ENCODE measurements at places on chromosomes 5 and 9.

DNA sequence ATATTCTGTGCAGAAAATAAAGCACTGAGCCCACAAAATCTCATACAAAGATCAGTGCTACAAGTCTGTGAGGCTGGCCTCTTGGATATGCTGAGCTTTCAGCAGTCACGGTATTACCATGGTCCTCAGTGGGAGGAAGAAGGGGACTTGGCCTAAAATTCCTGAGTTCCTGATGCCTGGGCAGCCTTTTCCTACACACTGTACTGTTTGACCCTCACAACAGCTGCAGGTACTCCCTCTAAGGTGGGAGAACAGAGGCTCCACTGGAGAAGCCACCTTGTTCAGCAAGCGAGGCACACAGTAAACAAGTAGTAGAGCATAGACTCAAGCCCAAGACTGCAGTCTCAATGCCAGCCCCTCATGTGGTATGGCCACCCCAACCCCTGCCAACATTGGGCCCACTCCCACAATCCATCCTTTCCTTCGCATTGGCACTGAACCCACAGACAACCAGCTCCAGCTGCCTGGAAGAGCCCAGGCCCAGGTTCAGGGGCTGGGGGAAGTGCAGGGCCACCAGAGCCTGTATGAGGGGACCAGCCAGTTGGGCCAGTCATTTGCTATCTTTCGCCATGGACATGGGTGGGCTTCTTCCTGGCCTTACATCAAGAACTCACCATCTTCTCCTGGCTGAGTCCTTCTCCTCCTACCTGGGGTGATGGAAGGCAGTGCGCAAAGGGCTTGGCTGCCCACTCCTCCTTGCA is 14.3 kb downstream of the ACSL6 start:
- peaks cover 13% of the 10 kb centered on the region for H3K4me1 ChIP-seq
- H3K4me3 ChIP-seq = no peak overlapping the region
- H3K27me3 ChIP-seq = no peaks in the 10 kb centered on the region
- DNase-seq = no peak
- H3K36me3 ChIP-seq = no peaks in the 10 kb centered on the region
- H3K27ac ChIP-seq = no peak overlapping the region

GRCh38 chr5:135248801-135249231 is 150.2 kb downstream of the MACROH2A1 start:
- H3K4me1 ChIP-seq = no peaks in the 10 kb centered on the region
- H3K4me3 ChIP-seq = no peak overlapping the region
- DNase-seq = no peak
- no peaks in the 10 kb centered on the region for H3K27me3 ChIP-seq

DNA sequence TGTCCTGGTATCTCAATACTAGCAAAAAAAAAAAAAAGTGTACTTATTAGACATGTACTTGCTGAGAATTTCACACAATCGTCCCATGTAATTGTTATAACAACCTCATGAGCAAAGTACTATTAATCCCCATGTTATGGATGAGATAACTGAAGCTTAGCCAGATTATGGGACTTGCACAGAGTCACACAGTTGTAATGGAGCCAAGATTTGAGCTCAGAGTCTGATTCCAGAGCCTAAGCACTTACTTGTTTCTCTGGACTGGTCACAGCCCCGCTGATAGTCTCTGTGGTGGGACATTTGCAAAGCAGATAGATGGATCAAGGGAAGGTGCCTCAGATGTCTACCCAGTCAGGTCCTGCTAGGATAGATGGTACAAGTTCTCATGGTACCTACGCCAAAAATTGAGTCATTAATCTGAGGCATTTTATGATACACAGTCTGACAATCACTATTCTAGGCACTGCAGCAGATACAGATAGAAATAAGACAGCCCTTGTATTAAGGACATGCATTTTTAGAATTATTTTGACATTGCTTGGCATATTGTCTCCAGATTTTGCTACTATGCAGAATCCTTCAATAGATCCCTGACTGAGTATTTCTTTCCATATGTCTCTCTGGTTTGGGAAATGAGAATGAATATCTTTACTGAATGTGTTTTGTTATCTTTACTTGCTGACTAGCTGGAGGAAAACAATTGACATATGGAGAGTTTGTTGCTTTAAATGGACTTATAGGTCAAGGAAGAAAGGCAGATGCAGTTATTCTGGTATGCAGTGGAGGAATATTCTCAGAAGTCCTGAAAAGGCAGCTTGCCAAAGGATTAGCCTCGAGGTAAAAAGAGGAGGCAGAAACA is 149.5 kb downstream of the ADAMTSL1 start:
- H3K4me3 ChIP-seq = no peak overlapping the region
- H3K4me1 ChIP-seq = no peaks in the 10 kb centered on the region
- no peak overlapping the region for H3K27ac ChIP-seq
- H3K36me3 ChIP-seq = no peaks in the 10 kb centered on the region
- DNase-seq = no peak

GRCh38 chr5:126351153-126351552 is 72.1 kb upstream of the GRAMD2B start:
- peaks cover 6% of the 10 kb centered on the region for H3K4me1 ChIP-seq
- no peak overlapping the region for H3K27ac ChIP-seq
- H3K27me3 ChIP-seq = no peaks in the 10 kb centered on the region
- H3K36me3 ChIP-seq = no peaks in the 10 kb centered on the region
- no peak for DNase-seq
- no peak overlapping the region for H3K4me3 ChIP-seq

- no peaks in the 10 kb centered on the region for H3K27me3 ChIP-seq
- H3K27ac ChIP-seq = peak overlapping the region; percentile 93
- DNase-seq = no peak
These were observed 599 bp downstream of the NMRK1 start for GRCh38 chr9:75087289-75087823.

GRCh38 chr9:86764221-86764624 is 183.1 kb downstream of the GAS1 start:
- no peaks in the 10 kb centered on the region for H3K27me3 ChIP-seq
- DNase-seq = no peak
- H3K4me3 ChIP-seq = no peak overlapping the region

GRCh38 chr9:120934281-120934680 is 7.7 kb upstream of the TRAF1 start:
- H3K4me1 ChIP-seq = peaks cover 76% of the 10 kb centered on the region
- H3K27me3 ChIP-seq = no peaks in the 10 kb centered on the region
- H3K27ac ChIP-seq = peak overlapping the region; percentile 82
- H3K4me3 ChIP-seq = no peak overlapping the region
- H3K36me3 ChIP-seq = no peaks in the 10 kb centered on the region
- no peak for DNase-seq

DNA sequence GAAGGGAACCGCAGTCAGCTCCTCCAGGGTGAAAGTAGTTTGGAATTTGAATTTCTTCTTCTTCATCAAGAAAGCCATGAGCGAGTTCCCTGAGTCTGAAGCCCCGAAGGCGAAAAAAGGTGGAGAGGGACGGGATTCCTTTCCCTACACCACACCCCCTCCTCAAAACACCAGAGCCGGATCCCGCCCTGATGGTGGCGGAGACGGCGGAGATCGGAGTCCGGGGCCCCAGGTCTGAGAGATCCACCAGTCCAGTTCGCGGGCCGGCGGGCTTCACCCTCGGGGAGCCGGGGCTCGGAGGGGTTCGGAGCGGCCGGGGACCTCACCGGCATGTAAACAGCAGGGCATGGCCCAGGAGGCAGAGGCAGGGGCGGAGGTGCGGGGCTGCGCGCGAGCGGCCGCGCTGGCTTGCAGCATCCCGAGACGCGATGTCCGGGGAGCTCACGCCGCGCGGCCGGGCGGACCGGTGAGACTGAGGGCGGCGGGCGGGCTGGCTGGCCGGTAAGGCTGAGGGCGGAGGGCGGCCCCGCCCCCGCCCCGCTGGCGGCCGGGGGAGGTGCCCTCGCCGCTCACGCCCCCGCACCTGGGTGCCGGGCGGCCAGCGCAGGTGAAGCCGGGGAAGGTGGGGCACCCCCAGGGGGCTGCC is 606 bp downstream of the EEIG1 start:
- H3K27me3 ChIP-seq = no peaks in the 10 kb centered on the region
- no peaks in the 10 kb centered on the region for H3K36me3 ChIP-seq
- peaks cover 54% of the 10 kb centered on the region for H3K4me1 ChIP-seq
- DNase-seq = peak; percentile 78

DNA sequence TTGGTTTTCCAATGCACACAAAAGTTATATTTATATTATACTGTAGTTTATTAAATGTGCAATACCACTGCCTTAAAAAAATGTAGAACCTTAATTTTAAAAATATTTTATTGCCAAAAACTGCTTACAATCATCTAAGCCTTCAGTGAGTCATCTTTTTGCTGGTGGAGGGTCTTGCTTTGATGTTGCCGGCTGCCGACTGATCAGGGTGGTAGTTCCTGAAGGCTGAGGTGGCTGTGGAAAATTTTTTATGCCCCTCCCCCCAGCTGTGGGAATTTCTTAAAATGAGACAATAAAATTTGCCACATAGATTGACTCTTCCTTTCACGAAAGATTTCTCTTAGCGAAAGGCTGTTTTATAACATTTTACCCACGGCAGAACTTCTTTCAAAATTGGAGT is 75.9 kb upstream of the SLC25A51 start:
- H3K27ac ChIP-seq = no peak overlapping the region
- H3K4me1 ChIP-seq = peaks cover under 1% of the 10 kb centered on the region
- no peak for DNase-seq

DNA sequence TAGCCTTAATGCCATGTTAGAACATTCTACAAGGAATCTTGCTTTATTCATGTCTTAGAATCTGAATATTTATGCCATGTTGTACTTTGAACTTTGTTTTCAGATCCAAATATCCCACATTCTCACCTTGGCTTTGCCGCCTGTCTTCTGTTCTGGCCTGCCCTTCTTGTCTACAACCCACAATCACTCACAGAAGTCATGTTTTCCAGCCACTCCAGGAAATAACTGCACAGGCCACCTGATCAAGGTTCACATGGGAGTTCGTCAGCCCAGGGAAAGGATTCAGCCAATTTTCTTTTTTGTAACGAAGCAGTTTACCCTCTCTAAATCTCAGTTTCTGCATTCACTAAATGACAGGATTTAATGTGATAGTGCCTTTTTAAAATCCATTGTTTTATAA is 70.5 kb downstream of the JAKMIP2 start:
- H3K36me3 ChIP-seq = no peaks in the 10 kb centered on the region
- H3K4me3 ChIP-seq = no peak overlapping the region
- H3K4me1 ChIP-seq = no peaks in the 10 kb centered on the region
- no peak overlapping the region for H3K27ac ChIP-seq

DNA sequence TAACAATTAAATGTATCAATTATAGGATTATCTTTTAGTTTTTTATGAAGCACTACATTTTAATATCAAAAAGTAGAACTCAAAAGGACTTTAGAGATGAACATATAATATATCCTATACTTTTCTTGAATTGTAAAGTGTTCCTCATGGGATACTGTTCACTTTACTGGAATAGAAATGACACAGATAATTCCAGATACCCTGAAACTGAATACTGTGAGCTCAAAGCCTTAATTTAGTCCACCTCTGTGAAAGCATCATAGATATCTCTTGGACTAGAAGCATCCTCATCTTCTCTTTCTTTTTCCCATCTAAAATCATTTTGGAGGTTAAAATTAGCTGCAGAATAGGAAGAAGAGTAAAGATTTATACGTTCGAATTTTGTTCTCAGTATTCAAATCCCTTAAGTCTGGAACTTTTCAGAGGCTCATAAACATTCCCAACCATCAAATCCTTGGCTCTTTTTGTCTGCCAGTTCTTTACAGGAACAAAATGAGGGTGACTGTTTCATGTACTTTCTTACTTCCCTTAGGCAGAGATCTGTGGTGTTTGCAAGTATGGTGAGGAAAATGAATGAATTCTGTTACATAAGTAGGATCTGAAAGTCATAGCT is 49.4 kb downstream of the ADAMTS19 start:
- H3K4me1 ChIP-seq = no peaks in the 10 kb centered on the region
- H3K27ac ChIP-seq = no peak overlapping the region
- H3K36me3 ChIP-seq = no peaks in the 10 kb centered on the region
- DNase-seq = no peak
- no peak overlapping the region for H3K4me3 ChIP-seq
- no peaks in the 10 kb centered on the region for H3K27me3 ChIP-seq

- no peaks in the 10 kb centered on the region for H3K36me3 ChIP-seq
- no peak overlapping the region for H3K27ac ChIP-seq
- no peak for DNase-seq
- no peak overlapping the region for H3K4me3 ChIP-seq
These were observed 262.0 kb downstream of the HTR1A start for GRCh38 chr5:63700241-63700640.

DNA sequence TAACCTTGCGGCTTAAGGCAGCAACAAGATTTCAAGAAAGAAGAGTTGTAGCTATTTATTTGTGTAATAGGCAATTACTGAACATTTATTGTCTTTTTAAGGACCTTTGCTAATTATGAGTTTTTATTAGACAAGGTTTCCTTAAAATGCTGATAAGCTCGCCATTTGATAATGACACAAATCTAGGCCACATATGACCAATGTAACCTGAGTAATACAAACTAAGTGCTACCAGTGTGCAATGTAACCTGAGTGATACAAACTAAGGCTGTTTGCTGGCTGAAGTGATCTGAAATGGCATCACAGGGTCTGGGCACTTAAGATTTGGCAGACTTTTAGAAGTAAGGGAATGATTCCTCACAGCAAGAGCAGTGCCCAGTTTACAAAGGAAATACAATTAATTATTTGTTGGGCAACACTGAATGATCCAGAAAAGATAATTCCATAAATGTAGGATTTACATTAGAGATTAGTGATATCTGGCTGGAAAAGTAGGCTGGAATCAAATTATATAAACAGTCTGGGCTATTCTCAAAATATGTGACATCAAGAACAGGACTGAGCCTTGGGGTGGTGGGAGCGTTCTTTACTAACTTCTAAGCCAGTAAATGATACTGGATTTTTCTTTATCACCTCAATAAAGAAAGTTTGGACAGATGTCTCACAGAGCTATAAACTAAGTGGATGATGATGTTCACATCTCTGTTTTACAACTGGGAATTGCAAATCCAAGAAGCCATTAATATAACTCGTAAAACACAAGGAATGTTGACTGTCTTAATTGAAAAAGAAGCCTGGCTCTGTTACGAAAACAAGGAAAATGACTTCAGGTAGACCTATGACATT is 54.8 kb downstream of the MRPS27 start:
- H3K27me3 ChIP-seq = no peaks in the 10 kb centered on the region
- no peaks in the 10 kb centered on the region for H3K4me1 ChIP-seq
- H3K4me3 ChIP-seq = no peak overlapping the region
- DNase-seq = no peak

DNA sequence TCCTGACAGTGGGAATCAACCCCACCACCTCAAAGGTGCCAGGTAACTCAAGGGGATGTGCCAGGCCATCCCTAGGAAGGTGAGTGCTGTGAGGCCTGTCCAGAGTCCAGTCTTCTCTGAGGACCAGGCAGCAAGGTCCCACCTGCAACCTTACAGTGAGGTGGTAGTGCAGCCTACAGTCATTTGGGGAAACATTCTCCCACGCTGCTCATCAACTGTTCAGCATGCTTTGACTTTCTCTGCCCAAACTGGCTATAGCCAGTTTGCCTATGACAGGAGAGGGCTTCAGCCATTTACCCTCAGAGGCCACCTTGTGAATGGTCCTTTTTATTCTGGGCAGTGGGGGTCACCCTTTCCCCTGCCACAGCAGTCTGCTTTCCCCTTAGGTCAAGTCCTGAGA is 81.9 kb downstream of the ATPSCKMT start:
- H3K27ac ChIP-seq = no peak overlapping the region
- H3K4me3 ChIP-seq = no peak overlapping the region
- H3K36me3 ChIP-seq = no peaks in the 10 kb centered on the region
- H3K4me1 ChIP-seq = no peaks in the 10 kb centered on the region
- DNase-seq = no peak
